ENCODE measurements at places on chromosomes 1 and 21.

GRCh38 chr1:172914501-172915144 lies 136.1 kb downstream of the TNFSF18 start:
- no peak for DNase-seq

DNA sequence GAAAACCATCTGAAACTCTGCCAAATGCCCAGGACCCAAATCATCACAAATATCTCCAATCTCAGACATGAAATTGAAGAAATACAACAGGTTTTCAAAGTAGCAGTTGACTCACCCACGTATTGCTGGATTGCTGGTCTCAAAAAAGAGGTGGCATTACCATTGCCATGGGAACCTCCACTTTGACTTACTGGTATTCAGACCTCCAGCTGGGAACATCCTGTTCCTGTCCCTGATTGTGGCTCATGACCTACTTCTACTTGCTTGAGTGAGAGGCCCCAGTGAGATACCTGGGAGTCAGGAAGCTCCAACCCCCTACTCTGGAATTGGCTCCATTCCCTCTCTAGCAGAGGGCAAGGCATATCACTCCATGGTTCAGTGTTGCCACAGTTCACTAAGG lies 64.6 kb downstream of the NMNAT2 start:
- DNase-seq = no peak

DNA sequence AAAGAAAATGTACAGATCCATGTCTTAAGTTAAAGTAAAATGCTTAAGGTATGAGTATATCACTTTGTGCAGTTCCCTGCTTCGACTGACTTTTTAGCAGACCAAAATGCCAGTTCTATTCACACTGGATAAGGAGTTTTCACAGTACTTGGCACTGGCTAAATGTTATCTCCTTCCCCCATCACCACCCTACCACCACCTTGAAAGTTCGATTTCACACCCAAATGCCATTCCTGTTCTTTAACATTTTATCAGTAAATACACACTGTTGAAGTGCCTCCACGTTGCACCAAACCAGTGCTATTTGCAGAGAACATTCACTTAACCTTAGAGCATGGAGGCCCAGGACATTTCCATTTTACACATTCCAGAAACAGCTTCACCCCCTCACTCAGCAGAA lies 100.0 kb downstream of the URB2 start:
- no peak for DNase-seq

GRCh38 chr21:35852820-35853219 lies 207.5 kb downstream of the SETD4 start:
- DNase-seq = no peak

DNA sequence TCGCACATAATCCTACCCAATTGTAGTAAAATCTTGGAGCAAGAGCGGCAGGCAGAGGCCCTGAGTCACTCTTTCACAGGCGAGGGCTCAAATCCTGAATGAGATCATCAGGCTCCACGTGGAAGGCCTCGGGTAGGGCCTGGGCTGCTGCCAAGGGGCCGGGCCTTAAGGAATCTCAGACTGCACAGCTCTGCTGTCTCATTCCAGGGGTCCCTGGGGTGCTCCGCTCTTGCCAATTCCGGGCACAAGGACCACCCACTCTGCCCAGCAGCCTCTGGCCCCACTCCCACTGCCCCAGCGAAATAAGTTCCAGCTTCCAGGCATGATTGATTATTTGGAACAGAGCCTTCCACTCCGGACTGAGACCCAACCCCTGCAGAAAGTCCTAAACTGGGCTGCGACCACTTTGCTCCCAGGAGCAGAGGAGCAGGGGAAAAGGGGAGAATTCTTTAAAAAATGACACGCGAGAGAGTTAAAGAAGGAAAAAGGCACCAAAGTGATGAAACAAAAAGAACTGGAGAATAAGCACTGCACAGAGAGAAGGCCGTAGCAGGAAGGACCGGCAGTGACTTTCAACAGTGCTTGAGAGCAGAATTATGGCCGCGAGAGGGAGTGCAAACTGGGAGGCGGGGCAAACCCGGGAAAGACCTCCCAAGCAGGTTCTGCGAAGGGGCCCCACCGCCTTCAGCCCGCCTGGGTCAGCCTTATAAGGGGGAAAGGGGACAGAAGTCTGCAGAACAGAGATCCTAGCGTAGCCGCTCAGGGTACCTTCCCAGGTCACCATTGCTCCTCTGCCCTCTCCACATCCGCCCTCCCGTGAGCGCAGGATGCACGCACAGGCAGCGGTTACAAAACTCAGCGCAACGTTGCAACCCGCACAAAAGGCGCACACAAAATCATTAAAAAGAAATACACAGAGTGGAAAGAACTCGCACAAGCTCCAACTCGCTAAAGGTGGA lies 2.0 kb downstream of the ADAMTS1 start:
- DNase-seq = no peak

DNA sequence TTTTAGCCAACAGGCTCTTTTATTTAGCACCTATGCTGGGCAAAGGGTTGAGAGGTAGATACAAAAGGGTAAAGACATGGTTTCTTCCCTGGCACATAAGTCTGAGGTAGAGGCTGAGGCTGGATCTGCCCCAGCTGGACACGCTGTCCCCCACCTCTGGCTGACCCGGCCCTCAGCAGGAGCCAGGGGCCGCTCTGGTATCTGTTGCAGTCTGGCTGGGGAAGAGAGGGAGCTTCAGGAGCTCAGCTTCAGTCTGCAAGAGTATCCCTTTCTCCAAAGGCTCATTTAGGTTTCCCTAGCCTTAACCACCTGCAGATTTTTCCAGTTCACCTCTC lies 14.2 kb downstream of the BLACAT1 start:
- no peak for DNase-seq

DNA sequence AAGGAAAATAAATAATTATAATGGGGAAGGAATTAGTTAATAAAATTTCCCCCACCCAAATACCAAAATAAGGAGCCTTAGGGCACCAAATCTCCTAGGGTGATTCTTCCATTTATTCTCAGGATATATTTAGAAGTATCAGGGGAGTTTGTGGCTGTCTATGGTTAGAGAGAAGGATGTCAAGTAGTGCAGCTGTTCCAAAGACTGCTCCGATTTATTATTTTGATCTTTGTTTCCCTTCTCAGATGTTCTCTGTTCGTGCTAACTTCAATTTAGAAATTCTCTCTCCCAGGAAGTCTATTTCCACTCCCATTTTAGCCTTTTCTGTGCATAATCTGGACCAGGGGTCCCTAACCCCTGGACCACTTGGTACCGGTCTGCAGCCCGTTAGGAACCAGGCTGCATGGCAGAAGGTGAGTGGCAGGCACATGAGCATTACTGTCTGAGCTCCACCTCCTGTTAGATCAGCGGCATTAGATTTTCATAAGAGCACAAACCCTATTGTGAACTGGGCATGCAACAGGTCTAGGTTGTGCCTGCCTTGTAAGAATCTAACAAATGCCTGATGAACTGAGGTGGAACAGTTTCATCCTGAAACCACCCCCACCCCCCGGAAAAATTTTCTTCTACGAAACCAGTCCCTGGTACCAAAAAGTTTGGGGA lies 9.3 kb upstream of the MAST2 start:
- DNase-seq = no peak

DNA sequence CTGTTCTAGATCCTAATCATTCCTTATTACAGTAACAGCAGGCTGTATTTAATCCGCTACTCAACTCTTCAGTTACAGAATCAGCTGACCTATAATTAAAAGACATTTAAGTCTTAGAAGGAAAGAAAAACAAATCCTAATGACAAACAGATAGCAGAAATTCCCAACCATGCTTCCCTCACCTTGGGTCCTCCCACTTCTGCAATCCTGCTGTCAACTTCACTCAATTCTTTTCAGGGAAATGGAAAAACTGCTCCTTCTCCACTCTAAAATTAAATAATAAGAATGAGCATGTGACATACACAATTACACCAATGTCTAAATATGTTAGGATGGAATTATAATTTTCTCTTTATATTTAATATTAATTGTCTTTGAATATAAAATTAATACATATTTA lies 182.6 kb upstream of the LYPLAL1 start:
- DNase-seq = no peak

- DNase-seq = no peak
Observed at GRCh38 chr1:27253596-27253995, 19.2 kb downstream of the WDTC1 start.

- no peak for DNase-seq
Observed at GRCh38 chr1:76351655-76352054, 277.1 kb downstream of the ST6GALNAC3 start.

- DNase-seq = no peak
Observed at GRCh38 chr1:237386362-237387143, 344.6 kb downstream of the RYR2 start.

DNA sequence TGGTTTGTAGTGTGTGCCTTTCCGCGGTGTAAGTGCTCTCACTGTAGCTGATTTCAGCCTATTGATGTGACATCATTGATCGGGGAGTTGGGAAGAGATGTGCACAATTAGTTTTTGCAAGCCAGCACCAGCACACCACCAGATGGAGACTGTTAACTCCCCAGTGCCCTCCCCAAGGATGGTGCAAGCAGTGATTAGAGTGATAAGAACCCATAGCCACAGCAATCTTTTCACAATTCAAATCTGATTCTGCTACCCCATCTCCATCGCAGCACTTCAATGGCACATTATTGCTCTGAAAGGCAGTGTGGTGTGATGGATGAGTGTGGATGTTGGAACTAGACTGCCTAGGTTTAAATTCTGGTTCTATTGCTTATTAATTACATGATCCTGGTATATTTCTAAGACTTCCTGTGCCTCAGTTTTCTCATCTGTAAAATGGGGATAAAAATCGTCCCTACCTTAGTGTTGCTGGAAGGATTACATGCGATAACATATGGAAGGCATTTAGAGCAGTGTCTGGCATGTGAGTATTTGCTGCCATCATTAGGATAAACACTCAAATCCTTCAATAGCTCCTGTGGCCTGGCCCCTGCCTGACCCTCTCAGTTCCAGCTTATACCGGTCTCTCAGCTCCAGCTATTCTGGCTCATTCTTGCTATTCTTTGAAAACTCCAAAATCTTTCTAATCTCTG lies 6.7 kb downstream of the CSF3R start:
- no peak for DNase-seq

- DNase-seq = no peak
Observed at GRCh38 chr1:26664802-26665201, 31.0 kb upstream of the ARID1A start.

DNA sequence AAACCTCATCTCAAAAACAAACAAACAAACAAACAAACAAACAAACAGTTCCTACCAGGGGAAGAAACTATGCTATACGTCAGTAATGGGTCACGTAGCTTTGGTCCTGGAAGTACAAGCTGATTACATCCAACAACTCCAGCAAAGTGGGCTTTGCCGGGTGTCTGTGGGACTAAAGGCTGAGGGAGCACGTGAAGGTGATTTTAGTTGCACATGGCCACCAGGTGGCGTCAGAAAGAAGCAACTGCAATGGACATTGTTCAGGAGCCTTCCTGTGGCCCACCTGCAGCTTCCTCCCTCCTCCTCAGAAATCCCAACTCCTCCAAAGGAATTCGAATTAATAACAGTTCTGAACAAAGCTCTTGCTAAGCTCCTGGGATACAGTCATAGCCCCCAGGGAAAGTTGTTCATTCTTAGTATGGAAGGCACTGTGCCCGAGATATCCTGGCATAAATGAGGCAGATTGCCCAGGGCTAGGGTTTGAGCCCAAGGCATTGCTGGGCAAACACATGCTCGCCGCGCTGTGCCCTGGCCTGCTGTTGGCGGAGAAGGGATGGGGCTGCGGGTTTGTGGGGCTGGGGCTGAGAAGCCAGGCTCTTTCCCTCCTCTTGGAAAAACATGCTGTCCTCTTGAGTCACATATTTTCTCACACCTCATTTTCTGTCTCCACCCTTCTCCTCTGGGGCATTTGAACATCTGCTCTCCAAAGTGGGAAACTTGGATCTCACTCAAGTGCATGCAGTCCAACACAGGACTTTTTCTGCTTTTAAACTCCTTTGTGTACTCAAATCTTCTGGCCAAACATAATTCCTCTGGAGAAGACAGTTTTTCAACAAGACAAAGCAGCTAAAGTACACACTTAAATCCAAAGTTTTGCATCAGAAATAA lies 28.6 kb downstream of the AKNAD1 start:
- DNase-seq = peak; percentile 53

- no peak for DNase-seq
Observed at GRCh38 chr1:112337028-112337531, 58.9 kb upstream of the CTTNBP2NL start.

GRCh38 chr1:214427871-214428277 lies 123.5 kb downstream of the PTPN14 start:
- no peak for DNase-seq
